Chondrocyte (in vitro differentiated cells): ENCODE measurements at places on chromosomes 1 and 21. TPM values are rescaled to one million over a fixed set of nuclear protein-coding genes. Genes with fewer than 3 reads are reported as not detected.

DNA sequence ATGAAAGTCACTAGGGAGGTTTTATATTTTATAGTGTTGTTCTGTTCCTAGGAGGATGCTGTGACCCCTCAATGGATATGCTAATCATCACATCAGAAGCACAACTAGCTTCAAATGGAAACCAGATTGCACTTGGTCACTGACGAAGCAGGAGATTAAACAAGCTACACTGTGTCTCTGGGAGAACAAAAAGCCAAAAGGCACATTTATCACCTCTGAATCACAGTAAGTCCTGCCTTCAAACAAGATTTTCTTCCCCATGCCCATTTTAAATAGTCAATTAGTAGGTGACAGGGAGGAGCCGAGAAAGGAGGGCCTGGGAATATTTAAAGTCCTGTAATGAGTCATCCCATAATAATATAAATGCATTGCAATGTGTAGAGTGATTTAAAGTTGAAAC, 38.1 kb downstream of the RGS2 start:
- H3K27ac ChIP-seq: no peak overlapping the region
- no peak overlapping the region for H3K4me3 ChIP-seq
- H3K4me1 ChIP-seq: peaks cover 14% of the 10 kb centered on the region
- H3K36me3 ChIP-seq: no peaks in the 10 kb centered on the region

The FLG2 gene
- total RNA-seq: not detected in 3 replicates

GRCh38 chr1:145908653-145909052, 1.2 kb downstream of the ITGA10 start:
- DNase-seq: no peak
- H3K27ac ChIP-seq: no peak overlapping the region
- H3K4me3 ChIP-seq: peak overlapping the region; percentile 7
- H3K27me3 ChIP-seq: no peaks in the 10 kb centered on the region

GRCh38 chr1:172352435-172352834, 68.0 kb upstream of the C1orf105 start:
- no peak for DNase-seq
- no peak overlapping the region for H3K4me3 ChIP-seq
- peaks cover 4% of the 10 kb centered on the region for H3K36me3 ChIP-seq
- H3K27me3 ChIP-seq: no peaks in the 10 kb centered on the region
- H3K4me1 ChIP-seq: peaks cover 82% of the 10 kb centered on the region
- H3K27ac ChIP-seq: peak overlapping the region; percentile 88

DNA sequence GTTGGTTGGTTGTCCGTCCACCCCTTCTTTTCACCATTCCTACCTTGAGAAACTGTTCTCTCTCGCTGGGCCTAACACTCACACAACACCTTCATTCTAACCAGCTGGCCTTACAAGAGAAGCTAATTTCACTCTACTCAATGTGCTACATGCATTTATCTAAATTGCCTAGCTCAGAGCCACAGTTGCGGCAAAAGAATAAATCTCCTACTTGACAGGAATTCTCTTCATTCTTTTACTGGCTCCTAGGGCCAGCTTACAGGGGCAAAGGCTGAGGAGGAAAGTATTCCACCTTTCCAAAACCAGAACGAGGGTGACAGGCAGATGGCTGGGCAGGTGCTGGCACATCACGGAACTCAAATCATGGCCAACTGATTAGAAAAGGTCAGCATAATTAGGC, 6.5 kb downstream of the F3 start:
- DNase-seq: no peak
- peaks cover 18% of the 10 kb centered on the region for H3K36me3 ChIP-seq
- H3K27me3 ChIP-seq: no peaks in the 10 kb centered on the region
- H3K4me3 ChIP-seq: no peak overlapping the region
- H3K4me1 ChIP-seq: peaks cover 21% of the 10 kb centered on the region

The TNFRSF18 gene
- not detected in 3 replicates for total RNA-seq

DNA sequence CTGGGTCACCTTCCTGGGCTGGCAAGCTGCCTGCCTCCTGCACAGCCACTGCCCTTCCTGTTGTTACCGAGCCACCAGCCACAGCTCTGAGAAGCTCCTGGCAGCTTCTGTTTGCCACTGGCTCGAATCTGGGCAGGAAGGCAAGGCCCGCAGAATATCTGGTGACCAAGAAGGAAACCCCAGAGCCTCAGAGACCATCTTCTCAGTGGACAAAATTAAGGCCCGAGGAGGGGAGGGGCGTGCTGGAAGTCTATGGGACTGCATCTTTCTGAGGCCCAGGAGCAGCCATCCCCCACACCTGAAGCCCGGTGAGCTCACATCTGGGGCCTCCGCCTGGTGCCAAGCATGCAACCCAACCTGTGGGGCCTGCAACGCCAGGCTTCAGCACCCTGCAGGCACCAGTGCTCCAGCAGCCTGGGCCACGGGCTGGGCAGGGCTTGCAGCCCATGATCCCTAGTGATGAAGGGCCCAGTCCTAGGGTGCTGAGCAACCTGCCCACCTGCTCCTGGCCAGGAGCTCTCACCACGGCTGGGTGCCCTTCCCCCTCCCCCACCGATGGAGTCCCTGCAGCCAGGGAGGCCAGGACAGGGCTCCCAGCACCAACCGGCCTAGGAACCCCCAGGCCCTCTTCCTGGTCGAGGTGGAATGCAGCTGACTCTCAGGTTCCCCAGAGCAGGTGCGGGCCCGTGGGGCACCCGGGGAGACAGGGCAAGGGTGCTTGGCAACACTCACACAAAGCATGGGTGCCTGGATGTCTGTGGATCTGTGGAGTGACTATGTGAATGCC, 879 bp downstream of the CPTP start:
- peaks cover 37% of the 10 kb centered on the region for H3K4me1 ChIP-seq
- peak overlapping the region; percentile 54 for H3K27ac ChIP-seq
- peak overlapping the region; percentile 72 for H3K4me3 ChIP-seq
- no peak for DNase-seq
- H3K27me3 ChIP-seq: no peaks in the 10 kb centered on the region

- H3K4me3 ChIP-seq: no peak overlapping the region
- no peaks in the 10 kb centered on the region for H3K27me3 ChIP-seq
- no peak overlapping the region for H3K27ac ChIP-seq
- peaks cover 4% of the 10 kb centered on the region for H3K4me1 ChIP-seq
- no peak for DNase-seq
- no peaks in the 10 kb centered on the region for H3K36me3 ChIP-seq
These were observed 27.4 kb downstream of the ARHGEF16 start for GRCh38 chr1:3481836-3482375.

DNA sequence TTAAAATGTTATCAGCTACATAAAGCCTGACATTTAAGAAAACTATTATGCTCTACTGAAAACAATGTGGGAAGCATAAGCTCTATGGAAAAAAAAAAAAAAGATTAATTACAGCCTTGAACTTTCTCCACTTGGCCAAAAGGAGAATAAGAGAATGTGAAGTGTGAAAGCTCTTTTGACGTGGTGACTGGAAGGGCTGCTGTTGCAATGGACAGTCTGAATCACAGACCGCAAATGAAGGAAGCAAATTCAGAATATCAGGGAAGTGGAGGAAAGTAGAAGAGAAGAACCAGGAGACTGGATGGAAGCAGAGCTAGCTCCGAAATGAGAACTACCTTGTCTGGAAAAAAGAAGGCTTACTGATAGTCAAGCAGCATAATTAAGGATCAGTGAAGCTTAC, 106.8 kb downstream of the AK5 start:
- DNase-seq: no peak
- H3K27me3 ChIP-seq: no peaks in the 10 kb centered on the region
- H3K27ac ChIP-seq: no peak overlapping the region
- no peaks in the 10 kb centered on the region for H3K36me3 ChIP-seq
- H3K4me3 ChIP-seq: no peak overlapping the region

DNA sequence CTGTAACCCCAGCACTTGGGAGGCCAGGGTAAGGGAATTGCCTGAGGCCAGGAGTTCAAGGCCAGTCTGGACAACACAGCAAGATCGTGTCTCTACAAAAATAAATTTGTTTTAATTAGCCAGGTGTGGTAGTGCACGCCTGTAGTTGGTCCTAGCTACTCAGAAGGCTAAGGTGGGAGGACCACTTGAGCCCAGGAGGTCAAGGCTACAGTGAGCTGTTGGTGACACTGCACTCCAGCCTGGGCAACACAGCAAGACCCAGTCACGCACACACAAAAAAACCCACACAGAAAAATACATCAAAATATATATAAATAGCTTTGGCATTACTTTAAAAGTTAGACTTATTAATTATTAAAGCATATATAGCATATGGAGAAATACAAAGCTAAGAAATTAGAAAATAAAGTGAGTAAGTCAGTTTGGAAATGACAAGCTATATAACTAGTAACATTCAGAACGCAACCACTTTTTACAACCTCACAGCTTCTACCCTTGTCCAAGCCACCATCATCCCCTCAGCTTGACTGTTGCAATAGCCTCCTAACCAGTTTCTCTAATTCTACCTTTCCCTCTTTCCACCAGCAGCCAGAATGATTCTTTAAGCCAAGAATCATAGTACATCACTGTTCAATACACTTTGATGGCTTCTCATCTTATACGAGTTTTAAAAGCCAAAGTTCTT, 14.5 kb downstream of the PIK3R3 start:
- DNase-seq: no peak
- peaks cover 24% of the 10 kb centered on the region for H3K4me1 ChIP-seq
- H3K27me3 ChIP-seq: no peaks in the 10 kb centered on the region

The UTS2 gene
- total RNA-seq: not detected in 3 replicates

The S1PR1 gene
- 0.15 to 0.40 TPM (median 0.17 TPM) in 3 replicates for total RNA-seq

GRCh38 chr1:44250068-44250781, 37.0 kb downstream of the DMAP1 start:
- peaks cover 2% of the 10 kb centered on the region for H3K36me3 ChIP-seq
- no peak overlapping the region for H3K27ac ChIP-seq
- no peaks in the 10 kb centered on the region for H3K4me1 ChIP-seq
- no peak for DNase-seq

The TEKT2 gene
- total RNA-seq: 0.17 TPM in 1 of 3 replicates, not detected in the others

DNA sequence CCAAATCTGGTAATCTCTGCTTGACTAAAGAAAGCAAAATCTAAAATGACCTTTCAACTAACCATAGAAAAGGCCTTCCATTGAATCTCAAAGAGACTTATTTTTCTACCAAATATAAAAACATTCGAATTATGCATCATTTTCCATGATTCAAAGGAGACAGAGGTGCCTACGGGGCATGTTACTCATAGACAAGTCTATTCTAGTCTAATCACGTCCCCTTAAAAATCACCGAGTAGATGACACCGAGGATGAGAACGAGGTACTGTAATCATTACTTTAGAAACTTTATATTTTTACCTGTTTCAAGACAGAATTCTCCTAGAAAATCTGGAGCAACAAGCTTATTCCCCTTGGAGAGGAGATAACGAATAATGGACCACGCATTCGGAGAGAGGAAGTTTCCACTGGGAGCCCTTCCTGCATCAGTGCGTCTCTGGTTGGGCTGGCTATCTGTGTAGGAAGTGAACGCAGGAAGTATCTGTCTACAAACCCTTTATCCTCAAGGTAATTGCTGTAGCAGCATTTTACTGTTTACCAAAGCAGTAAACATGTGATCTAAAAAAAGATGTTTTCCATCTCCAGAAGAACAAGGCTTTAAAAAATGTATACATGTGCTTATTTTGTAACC, 9.5 kb downstream of the ERG start:
- DNase-seq: no peak
- H3K36me3 ChIP-seq: peaks cover 4% of the 10 kb centered on the region
- peak overlapping the region; percentile 60 for H3K27ac ChIP-seq
- H3K27me3 ChIP-seq: no peaks in the 10 kb centered on the region
- H3K4me1 ChIP-seq: peaks cover 75% of the 10 kb centered on the region
- no peak overlapping the region for H3K4me3 ChIP-seq

DNA sequence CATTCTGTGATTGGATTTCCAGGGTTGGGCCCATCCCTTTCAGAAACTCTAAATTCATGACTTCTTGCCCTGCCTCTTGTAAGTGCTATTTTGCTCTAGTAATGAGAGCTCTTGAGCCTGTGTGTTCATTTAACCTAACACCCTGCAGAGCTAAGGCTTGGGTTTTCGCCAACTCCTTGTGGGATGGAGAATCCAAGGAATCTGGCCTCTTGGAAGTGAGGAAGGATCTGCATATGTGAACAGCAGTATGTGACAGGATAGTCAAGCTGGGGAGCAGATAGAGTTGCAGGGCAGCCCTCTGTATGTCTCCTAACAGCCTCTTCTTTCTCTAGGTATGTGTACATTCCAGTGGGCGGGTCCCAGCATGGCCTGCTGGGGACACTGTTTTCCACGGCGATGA, 258.9 kb downstream of the HHAT start:
- H3K4me3 ChIP-seq: peak overlapping the region; percentile 17
- peak overlapping the region; percentile 83 for H3K27ac ChIP-seq
- H3K27me3 ChIP-seq: no peaks in the 10 kb centered on the region
- DNase-seq: no peak
- peaks cover 2% of the 10 kb centered on the region for H3K36me3 ChIP-seq

DNA sequence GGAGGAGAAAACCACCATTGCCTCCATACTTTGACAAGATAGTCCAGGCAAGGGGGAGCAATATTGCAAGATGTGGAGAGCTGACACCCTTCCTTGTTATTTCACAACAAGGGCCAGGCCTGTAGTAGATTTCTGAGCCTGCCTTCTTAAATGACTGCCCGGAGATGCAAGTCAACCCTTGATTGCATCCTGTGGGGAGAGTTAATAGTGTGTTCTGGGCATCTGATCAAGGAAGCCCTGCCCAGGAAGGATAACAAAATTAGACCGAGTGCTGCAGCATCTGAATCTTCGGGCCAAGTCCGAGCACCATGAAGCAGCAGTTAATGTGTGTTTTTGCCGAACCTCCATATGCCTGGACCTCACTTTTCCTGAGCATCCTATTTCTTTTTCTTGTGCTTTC, 382.3 kb downstream of the PRDM2 start:
- no peaks in the 10 kb centered on the region for H3K4me1 ChIP-seq
- no peaks in the 10 kb centered on the region for H3K27me3 ChIP-seq
- no peak for DNase-seq
- H3K4me3 ChIP-seq: no peak overlapping the region
- H3K27ac ChIP-seq: no peak overlapping the region
- no peaks in the 10 kb centered on the region for H3K36me3 ChIP-seq

The CSF3R gene
- total RNA-seq: not detected in 3 replicates

DNA sequence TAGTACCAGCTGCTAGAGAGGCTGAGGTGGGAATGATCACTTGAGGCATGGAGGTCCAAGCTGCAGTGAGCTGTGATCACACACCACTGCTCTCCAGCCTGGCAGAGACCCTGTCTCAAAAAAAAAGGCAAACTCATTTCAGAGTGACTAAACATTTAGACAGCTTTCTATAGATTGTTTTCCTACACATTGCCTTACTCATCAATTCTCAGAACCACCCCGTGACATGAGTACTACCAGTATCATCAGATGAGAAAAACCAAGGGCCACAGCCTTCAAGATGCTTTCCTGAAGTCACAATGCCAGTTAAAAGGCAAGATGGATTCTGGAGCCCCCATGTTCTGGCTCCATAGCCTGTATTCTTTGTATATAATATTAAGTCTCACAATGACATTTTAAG, 22.4 kb upstream of the SMPDL3B start:
- H3K4me1 ChIP-seq: peaks cover 7% of the 10 kb centered on the region
- peaks cover 9% of the 10 kb centered on the region for H3K36me3 ChIP-seq
- H3K27ac ChIP-seq: no peak overlapping the region

DNA sequence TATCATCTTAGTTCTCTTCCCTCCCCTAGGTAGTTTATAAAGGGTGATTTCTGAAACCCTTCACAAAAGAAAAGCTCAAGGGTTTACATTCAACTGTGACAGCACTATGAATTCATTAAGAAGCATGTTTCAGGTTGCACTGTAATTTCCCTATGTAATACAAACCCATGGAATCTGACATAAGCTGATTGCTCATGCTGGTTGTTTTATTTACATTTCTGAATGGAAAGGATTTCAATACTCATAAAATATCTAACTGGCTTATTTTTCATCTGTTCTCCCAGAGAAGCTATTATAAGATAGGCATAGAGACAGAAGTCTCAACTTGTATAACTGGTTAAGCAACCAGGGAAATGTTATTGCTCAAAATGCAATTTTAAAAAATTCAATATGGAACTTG, 20.5 kb downstream of the WNT2B start:
- H3K36me3 ChIP-seq: peaks cover 6% of the 10 kb centered on the region
- H3K4me1 ChIP-seq: peaks cover 77% of the 10 kb centered on the region
- no peak for DNase-seq
- H3K4me3 ChIP-seq: no peak overlapping the region
